Endothelial cell of coronary artery (primary cell): ENCODE measurements at places on chromosomes 5 and 9. TPM values are rescaled to one million over a fixed set of nuclear protein-coding genes. Genes with fewer than 3 reads are reported as not detected.

Gene STOML2
- 175 and 219 TPM in 2 replicates for total RNA-seq

Gene CARD9
- 0.27 and 0.28 TPM in 2 replicates for total RNA-seq

Gene LHX3
- not detected in 2 replicates for total RNA-seq

Gene STING1
- total RNA-seq = 33.0 and 47.0 TPM in 2 replicates

Gene PCDHGA2
- total RNA-seq = 0.90 and 3.0 TPM in 2 replicates

Gene OGN
- under 0.01 TPM in 1 of 2 replicates, not detected in the other for total RNA-seq

Gene GLDC
- 1.1 and 1.8 TPM in 2 replicates for total RNA-seq

Gene CTSL
- 93.1 and 129 TPM in 2 replicates for total RNA-seq
